ENCODE measurements at places on chromosomes 1 and 21.

DNA sequence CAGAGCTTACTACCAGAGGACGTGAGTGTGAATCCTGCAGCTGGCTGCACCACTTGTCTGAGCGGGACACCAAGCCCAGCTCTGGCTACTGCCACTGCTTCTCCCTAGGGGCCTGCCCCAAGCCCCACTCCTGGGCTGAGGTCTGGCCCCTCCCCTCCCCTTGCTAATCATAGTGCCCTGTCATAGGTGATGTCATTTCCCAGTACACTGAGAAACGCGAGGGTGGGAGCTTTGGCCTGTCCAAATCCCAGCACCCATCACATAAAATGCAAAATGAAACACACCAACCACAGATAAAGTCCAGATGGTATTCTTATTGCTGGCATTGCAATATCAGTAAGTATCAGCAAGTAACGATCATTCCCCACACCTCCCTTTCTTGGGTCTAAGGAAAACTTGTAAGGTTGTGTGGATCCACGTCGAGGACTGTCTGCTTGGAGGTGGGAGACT is 77.7 kb downstream of the TOMM20 start:
- peak; percentile 58 for DNase-seq

DNA sequence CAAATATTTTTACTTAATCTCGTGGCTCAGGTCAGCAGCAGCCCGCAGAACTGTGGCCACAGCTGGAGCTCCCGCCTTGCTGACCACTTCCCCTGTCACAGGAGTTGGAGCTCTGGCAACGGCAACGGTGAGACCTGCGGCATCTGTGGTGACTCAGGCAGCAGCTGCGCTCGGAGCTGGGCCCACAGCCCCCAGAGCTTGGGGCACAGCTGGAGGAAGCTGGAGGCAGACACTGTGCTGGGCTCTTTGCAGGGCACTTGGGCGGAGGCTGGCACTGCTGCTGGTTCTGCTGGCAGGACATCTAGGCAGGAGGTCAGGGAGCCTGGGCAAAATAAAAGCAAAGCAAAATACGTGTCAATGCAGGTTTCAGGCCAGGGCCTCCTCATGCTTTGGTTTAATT is at the start of gene LCE3A:
TSS of gene LCE3A (minus strand) at position 301 of the 400 bp plus-strand sequence. CDS start at position 301, 0 bp downstream.
- DNase-seq, result no peak

DNA sequence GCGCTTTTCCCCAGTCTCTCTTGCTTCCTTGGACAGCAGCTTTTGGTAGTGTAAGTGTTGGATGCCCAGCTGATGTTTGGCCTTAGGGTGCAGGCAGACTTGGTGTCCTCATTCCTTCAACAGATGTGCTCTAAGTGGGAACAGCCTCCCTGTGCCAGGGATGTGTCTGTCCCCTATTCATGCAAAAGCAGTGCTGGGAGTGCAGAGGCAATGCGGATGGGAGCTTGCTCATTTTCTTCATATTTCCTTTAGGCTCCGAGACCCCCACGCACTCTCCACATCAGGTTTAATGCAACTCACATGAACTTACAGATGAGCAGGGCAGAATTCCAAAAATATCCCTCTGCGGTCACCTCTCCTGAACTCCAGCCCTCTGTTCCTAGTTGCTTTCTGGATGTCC is 96.1 kb downstream of the IER5 start:
- no peak for DNase-seq

DNA sequence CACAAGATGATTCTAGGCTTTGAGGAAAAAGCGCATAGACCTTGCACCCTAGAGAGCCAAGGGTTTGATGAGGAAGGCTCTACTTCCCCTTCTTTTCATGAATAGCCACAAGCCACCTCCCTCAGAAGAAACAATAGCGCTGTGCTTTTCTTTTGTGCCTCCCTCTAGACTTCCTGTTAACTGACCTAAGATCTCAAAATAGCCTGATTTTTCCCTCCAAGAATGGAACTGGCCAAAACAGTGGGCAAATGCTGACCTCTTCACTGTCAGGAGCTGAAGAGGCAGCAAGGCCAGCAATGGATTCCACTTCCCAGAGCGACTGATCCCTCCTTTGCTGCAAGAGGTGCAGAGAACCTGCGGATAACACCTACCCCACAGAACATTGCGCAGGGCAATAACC is 362.8 kb downstream of the KCNH1 start:
- DNase-seq, result no peak

DNA sequence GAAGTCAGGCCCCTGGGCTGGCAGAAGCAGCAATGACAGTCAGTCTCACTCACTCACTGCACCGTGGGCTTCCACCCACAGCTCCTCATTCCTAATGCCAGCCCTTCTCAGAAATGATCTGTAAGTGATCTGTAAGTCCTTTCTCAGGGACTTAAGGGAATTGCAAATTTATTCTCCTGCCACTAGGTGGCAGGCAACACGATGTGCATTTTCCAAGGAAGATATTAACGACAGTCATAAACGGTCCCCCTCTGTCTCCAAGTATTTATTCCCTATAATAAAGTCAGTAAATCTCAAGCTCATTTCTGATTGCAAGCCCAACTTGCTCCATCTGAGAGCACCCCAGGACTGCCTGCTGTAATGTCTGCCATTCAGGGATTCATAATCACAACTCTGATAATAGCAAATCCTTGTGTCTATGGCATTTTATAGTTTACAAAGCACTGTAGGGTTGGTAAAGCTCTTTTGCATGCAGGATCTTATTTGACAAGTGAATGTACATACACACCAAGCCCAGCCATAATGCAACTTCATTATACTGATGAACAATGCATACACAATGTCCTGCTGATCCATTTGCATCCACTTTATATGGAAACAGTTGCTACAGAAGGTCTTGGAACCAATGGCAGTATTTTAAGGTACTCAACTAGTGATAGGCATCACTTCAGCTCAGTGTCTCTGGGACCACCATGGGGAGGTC is 380.5 kb upstream of the CAMK1G start:
- peak; percentile 71 for DNase-seq

GRCh38 chr1:171366085-171366484 is 52.1 kb downstream of the FMO4 start:
- no peak for DNase-seq

DNA sequence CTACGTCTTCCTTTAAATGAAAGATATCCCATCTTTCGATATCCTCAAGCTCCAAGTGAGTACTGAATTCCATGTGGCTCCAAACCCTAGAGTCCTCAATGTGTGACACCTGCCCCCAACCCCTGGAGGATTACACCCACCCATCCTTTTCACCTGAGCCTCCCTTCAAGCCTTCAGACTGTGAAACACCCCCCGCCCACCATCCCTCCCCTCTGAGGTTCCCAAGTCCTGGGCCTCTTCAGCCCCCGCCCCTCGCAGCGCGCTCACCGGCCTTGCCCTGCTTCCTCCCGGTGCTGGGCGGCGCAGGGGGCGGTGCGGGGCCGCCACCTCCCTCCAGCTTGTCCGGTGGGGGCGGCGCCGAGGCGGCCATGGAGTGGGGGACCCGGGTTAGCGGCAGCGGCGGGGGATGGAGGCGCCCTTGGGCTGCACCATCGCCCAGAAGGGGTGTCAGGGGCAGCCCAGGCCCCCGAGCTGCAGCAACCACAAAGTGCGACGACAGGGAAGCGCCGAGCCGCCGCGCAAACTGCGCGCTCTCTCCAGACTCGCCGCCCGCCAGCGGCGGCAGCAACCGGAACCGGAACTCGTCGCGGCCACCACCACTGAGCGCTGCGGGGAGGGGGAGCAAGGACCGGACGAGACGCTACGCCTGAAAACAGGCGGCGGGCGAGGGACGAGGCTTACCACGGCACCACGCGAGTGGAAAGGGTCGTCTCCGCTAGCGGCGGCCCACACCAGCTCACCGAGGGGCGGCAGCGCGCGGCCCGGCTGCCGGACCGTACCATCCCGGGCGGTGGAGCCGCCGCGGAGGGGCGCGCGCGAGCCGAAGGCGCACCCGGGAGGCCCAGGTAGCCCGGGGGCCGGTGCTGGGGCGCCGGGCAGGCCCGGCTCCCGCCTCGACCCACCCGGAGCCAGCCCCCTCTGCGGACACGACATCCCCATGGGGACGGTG is at the start of gene PYGO2:
TSS of gene PYGO2 (minus strand) at position 576 of the 949 bp plus-strand sequence. CDS start at position 370, 206 bp downstream.
- peak; percentile 77 for DNase-seq

Data from fibroblast of skin of scalp (primary cell).